ENCODE measurements at places on chromosomes 5 and 9. TPM values are rescaled to one million over a fixed set of nuclear protein-coding genes. Genes with fewer than 3 reads are reported as not detected.
A peak's percentile ranks its signal among the peaks of the same experiment; 100 is the strongest.

DNA sequence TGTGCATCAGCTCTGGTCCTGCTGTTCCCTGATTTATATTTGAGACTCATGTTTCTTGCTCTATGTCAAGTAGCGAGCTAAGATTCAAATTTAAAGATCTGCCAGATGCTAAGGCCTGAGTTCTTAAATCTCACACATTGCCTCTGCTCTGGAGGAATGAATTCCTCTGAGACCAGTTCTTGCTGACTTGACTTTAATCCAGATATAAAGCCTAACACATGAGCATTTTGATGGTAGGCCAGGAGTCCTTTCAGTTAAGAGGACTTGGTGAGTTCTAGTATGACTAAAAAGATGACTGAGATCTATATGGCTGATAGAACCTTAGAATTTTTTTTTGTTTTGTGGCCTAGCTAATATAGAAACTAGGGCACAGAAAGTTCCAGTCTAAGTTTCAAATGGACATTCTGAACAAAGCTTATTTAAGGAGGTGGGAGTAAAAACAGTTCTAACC is 1.3 kb upstream of the INIP start:
- DNase-seq, result no peak

DNA sequence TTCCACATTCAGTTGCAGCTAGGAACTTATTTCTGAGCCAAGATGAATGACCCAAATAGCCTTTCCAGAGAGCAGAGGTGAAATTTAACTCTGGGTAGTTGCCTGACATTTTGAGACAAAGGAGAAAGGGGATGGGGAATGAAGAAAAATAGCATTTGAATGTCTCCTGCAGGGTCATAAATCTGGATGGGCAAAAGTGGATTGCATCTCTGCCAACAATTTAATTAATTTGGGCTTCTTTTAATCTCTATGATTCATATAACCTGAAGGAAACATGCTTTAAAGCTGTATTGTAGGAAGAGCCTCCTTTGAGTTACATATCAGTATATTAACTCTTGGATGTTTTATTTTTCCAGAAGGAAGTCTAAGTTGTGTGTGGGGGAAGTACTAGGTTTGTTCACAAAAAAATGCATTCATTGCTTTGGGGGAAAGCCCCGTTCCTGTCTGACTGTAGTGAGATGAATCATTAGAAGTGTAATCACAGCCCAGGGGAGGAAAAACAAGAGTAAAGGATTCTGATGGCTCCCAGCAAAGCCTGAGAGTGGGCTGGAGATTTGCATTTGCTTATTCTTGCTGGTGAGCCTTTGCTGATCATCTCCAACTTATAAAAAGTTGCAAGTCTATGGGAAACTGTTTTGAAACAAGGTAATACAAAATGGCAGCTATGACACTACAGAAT is 133.0 kb upstream of the IQGAP2 start:
- DNase-seq, result no peak

- no peak for DNase-seq
Observed at GRCh38 chr5:62287237-62287636, 18.8 kb upstream of the KIF2A start.

GRCh38 chr5:137292461-137293027 is 206.6 kb downstream of the SPOCK1 start:
- DNase-seq, result no peak

GRCh38 chr9:135587658-135588057 is 26.1 kb downstream of the PAEP start:
- DNase-seq, result no peak

Gene RNF183
- polyA plus RNA-seq, result not detected

- no peak for DNase-seq
Observed at GRCh38 chr5:74130155-74130897, 504.3 kb downstream of the ARHGEF28 start.

GRCh38 chr9:27358007-27358406 is 61.1 kb upstream of the EQTN start:
- no peak for DNase-seq

GRCh38 chr5:169615561-169615960 is 21.5 kb upstream of the DOCK2 start:
- DNase-seq, result no peak

Gene DIRAS2
- not detected for polyA plus RNA-seq

- DNase-seq, result peak; percentile 64
Observed at GRCh38 chr5:75052192-75053053, at the start of gene GCNT4. TSS of gene GCNT4 (minus strand) at chr5:75052558. CDS start at chr5:75030037, 22,521 bp downstream.

Gene RNF145
- polyA plus RNA-seq, result 6.0 TPM

GRCh38 chr9:95434116-95435073 is 82.4 kb downstream of the PTCH1 start:
- no peak for DNase-seq

GRCh38 chr5:110304176-110304575 is 422.3 kb downstream of the TMEM232 start:
- DNase-seq, result no peak

- no peak for DNase-seq
Observed at GRCh38 chr9:116816484-116816883, 129.4 kb downstream of the TRIM32 start.

Gene DMRTA1
- 0.51 TPM for polyA plus RNA-seq

- DNase-seq, result no peak
Observed at GRCh38 chr5:138721979-138722378, 31.2 kb upstream of the CTNNA1 start.

DNA sequence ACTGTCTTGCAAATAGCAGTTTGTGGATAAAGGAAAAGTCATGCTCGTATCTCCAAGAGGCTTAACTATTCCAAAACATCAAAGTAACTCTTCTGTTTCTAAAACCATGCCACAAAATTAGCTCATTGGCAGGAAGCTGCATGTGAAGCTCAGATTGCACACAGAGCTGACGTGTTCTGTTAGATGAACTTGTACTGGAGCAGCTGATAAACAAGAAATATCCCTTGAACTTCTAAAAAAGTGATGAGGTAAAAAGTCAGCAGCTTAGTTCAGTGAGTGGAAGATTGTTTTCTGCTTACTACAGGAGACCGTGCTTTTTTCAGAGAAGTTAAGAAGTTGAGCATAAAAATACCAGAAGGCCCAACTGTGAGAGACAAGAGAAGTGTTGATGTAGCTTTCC is 113.2 kb downstream of the SLC12A2 start:
- DNase-seq, result no peak

- no peak for DNase-seq
Observed at GRCh38 chr5:163104464-163104863, 332.9 kb upstream of the CCNG1 start.

Gene TMED7
- polyA plus RNA-seq, result 33.5 TPM

Gene CCDC180
- 0.79 TPM for polyA plus RNA-seq

DNA sequence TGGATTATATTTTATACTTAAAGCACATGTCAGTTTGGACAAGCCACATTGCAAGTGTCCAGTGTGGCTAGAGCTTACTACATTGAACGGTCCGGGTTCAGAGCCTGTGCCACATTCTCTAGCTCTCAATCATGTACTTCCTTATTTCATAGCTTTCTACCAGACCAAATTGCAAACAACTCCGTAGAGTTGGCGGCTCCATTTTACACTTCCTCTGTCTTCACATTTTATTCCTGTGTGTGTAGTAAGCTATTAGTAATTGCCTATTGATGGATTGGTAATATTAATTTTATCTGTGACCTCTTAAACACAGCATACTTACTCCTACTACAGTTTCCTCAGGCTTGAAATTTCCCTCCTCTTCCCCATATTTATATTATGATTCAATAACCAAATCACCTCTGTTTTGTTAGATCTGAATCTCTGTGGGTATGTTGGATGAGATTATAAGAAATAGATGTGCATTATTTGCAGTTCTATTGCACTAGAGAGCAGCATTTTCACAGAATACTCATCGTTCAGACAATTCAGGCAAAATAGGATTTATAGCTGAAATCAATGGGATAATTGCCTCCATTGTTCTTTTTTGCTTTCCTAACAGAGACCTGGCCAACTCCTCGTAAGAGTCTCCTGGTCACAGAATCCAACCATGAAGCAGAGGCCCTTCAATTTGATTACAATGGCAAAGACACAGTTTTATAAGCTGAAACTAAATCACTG is 29.0 kb upstream of the C9orf72 start:
- no peak for DNase-seq

Gene NPR3
- polyA plus RNA-seq, result 1.8 TPM

GRCh38 chr5:60668686-60669304 is 31.2 kb downstream of the DEPDC1B start:
- DNase-seq, result no peak

GRCh38 chr9:131977109-131977838 is 102.4 kb downstream of the MED27 start:
- DNase-seq, result no peak

Gene KCNV2
- not detected for polyA plus RNA-seq

Gene RHOBTB3
- polyA plus RNA-seq, result 53.2 TPM

Gene VCAN
- polyA plus RNA-seq, result 2.7 TPM

DNA sequence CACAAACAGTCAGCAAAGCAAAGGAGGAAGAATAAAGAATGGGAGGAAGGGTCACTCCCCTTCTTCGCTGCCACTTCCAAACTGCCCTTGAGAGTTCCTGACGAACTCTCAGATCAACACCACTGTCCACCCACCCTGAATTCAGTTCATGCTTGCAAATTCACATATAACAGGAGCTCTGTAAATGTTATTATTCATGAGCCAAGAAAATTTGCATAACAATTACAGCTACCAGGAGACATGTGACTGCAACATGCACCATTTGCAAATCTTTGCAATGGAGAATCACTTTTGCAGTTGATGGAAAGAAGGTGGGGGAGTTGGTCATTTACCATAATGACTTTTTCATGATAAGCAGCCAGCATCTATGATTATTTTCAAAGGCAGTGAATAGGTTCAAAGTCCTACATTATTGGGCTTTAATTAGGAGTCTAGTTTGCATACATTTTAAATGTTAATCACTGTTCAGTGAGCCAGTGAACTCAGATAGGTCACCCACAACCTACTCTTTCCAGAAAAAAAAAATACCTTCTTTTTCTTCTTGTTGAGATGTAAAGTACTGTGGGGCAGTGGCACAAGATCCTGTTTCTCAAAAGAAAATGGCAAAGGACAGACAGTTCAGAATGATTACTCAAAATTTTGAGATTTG is 149.7 kb downstream of the CAAP1 start:
- no peak for DNase-seq

GRCh38 chr9:101708855-101709254 is 29.6 kb downstream of the GRIN3A start:
- DNase-seq, result no peak

DNA sequence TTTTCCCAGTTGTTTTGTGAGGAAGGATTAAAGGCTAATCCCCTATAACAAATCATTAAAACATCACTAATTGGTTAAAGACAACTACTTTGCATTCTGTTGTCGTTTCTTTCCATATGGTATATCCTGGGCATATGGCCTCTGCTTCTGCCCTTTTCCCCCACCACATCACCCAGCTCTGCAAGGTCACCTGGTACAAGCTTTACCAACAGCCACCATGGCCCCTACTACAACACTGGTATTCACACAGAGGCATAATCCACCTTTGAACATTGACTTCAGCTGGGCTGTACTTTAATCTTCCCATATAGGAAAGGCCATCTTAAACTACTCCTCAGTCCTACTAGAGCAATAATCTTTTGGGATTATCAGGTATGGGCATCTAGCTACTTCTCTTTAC is 866.1 kb downstream of the TLE4 start:
- DNase-seq, result no peak

- DNase-seq, result no peak
Observed at GRCh38 chr5:92470770-92471169, 1087.7 kb upstream of the ARRDC3 start.

DNA sequence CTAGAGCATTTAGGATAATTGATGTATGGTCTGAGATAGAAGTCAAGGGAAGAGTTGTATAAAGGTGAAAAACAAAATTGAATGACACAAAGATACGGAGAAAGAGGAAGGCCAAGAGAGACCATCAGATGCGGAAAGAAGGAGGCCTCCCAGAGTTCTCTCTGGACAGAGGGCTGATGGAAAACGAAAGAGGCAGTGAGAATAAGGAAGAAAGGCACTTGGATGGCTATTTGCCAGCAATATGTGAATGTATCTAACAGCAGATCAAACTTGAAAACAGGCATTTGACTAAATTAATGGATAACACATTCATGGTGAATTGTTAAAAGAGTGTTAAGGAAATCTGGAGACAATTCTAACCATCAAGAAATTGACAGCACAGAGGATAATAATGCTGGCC is 2.4 kb upstream of the DOCK8 start:
- DNase-seq, result no peak

DNA sequence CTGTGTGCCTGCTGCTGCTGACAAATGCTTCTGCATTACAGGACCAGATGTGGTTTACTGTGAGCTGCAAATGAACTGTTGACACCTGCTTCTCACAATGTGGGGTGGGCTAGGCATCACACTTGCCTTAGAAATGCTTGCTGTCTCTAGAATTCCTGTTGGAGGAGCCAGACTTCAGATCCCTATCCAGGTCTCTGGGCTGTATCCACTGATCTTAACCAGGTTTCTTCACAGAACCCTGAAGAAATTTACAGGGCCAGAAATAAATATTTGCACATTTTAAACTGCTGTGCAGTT is 255.4 kb downstream of the FAM114A2 start:
- DNase-seq, result no peak

- no peak for DNase-seq
Observed at GRCh38 chr9:110588296-110588695, 8.8 kb upstream of the SVEP1 start.

DNA sequence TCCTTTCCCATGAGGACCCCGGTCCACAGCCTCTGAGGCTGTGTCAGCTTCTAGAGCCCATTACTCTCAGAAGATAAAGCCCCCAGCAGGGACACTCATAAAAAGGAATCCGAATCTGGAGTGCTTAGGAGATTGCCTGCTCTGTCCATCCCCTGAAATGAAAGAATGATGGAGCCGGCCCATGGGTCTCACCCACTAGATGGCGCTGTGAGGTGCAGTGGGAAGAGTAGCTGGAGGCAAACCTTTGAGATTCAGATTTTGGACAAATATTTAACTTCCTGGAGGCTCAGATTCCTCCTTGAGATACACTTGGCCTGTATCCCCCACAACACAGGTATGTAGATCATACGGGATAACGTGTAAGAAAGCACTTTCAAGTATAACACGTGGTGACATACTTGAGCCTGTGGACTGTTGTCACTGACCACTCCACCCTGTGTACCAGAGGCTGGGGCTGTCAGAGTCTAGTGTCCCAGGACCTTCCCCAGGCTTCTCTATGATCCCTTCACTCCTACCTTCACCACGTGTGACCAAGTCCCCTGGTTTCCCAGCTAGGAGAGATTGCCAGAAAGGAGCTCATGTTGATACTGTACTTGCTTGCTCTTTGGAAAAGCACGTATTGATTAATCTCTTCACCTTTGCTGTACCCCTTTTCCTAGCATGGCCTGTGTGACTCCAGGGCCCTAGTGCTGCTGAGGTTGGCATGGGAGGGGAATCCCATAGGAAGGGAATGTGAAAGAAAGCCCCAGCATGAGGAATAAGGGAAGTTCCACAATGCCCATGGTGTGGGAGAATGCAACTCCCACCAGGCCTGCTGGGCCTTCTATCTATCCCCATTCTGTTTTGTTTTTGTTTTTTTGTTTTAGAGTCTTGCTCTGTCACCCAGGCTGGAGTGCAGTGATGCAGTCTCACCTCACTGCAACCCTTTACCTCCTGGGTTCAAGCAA is 32.1 kb downstream of the TRMO start:
- DNase-seq, result no peak

Gene AFAP1L1
- polyA plus RNA-seq, result 10.8 TPM
